Activated CD8-positive, alpha-beta memory T cell treated with anti-CD3 and anti-CD28 coated beads for 24 hours (primary cell): ENCODE measurements at places on chromosomes 7 and 10.

DNA sequence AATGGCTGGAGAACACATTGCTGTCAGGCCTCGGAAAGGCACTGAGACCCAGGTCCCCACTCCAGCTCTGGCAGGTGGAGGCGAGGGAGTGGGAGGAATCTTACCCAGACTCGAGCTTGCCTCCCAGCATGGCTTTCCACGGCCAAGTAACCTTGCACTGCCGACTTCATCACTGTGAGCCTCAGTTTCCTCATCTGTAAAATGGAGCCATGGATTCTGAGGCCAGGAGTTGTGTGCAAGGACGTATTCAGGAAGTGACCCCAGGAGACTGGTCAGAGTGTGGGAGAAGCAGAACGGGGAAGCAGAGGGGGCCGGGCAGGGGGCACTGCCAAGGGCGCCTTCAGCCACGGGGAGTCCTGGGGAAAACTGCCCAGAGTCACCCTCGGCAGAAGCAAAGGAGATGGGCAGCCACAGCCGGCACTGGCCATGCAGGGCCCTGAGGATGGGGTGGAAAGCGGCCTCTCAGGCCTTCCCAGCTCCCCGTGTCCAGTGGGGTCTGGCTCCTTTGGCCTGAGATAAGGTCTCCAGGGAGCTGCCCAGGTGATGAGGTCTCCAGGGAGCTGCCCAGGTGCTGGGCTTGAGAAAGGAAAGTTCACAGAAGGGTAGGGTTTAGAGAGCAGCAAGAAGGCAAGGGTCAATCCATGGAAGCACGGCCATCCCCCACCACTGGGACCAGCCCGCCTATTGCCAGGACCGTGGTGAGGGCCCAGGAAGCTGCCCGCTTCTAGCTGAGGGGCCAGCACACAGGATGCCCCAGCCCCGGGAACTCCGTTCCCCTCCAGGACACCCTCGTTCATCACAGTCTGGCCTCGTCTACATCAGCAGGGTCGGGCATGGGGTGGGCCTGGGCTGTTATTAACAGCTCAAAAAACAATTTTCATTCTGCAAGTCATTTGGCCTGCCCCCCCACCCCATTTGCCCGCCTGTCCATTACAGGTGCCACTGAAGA lies 34.3 kb upstream of the EN2 start:
- DNase-seq = no peak

DNA sequence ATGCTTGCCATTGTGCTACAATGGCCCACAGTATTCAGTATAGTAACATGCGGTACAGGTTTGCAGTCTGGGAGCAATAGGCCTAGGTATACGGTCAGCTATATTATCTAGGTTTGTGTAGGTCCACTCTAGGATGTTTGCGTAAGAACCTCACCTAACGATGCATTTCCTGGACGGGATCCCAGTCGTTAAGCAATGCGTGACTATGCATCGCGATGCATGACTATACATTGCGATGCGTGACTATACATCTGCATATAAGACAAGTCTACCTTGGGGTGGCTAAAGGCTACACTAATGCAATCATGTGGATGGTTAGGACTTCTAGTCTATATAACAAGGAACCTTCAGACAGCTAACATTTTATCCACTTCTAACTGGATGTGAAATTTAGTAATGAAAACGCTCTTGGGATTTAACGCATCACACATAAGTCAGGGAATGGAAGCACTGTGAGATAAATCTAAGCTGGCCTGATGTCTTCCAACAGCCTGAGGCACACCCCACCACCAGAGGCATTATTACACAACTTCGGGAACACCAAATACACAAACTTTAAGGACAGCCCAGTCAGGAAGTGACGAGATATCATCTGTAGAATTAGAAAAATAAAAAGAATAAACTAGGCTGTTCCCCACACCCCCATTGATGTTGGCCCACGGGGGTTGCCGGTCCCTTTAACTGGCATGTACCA lies 9.2 kb downstream of the GNA12 start:
- no peak for DNase-seq

GRCh38 chr10:83607959-83608745 lies 531.2 kb upstream of the GHITM start:
- no peak for DNase-seq

- DNase-seq = no peak
These were observed 2.8 kb downstream of the SMO start for GRCh38 chr7:129191272-129191671.

DNA sequence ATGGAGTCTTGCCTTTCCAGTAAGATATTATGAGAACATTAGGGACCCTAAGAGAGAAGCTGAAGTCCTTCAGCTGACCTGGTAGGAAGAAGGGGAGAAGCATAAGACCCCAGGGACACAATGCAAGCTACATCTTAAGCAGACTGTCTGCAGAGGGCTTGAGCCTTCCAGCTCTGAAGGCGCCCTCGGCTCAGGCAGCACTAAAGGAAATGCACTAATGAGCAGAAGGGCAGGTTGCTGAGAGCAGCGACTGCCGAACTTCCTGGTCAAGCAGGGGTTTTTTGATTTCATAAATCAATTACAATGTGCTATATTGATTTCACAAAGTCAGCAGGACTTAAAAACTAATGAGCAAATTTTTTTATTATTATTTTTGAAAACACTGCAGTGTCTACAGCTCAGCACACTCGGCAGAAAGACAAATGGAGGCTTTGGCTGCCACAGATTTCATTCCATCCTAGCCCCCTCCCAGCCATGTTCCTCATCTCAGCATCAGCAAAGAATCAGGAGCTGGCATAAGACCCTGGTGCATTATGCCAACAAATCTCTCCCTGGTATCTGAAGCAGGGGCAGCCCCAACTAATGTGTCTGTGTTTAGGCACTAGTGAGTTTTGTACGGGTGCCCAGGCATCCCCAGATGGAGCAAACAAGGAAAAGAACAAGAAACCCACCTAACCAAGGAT lies 57.1 kb downstream of the LRRTM3 start:
- no peak for DNase-seq

- no peak for DNase-seq
These were observed 105.8 kb downstream of the THSD7A start for GRCh38 chr7:11726001-11726793.

DNA sequence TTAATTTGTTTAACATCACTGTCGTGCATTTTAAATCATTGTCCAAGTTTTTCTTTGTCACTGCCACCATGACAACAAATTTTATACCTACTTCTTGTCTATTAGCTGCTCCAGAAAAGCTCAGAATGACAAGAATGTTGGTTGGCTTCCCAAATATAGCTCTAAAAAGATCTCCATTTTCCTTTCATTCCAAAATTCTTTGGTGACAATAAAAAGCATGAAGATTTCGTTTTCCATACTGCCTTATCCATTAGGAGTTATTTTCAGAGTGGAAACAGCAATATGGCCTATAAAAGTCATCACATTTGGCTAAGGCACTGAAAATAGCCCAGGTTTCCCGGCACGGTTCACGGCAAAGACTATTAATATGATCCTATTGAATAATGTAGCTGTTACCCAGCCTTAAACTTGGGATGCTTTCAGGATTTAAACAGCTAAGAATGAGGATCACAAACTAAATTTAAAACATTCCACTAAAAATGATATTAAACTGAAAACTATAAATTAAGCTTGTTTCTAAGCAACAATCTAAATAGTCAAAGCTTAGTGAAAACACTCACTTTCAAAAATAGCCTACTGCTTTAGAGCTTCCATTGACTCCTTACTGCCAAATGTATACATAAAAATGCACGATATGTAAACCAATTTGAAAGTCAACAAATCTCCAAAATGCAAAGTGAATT lies 2.7 kb downstream of the CTTNBP2 start:
- DNase-seq = no peak

GRCh38 chr10:50473756-50474155 lies 150.0 kb downstream of the SGMS1 start:
- DNase-seq = no peak

- DNase-seq = peak; percentile 97
These were observed at the start of gene YWHAG for GRCh38 chr7:76358481-76359110. Gene YWHAG, minus strand, starts transcription at chr7:76358991. Its CDS starts 183 bp downstream, at chr7:76358808.

DNA sequence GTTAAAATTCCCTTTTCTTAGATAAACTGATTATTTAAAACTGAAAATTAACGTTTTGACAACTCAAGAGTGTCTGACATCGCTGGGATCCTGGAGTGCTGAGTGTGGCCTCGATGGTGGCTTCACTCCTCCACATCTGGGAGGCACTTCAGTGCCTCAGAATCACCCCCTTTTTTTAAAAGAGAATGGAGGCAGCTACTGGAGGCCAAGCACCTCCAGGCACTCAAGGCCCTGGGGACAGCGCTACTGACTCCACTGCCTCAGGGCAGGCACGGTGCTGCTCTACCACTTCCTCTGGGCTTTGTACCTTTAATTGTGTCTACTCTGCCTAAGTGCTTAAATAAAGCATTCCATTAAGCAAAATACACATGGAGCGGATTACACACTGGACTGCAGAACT lies 27.2 kb upstream of the NCAPG2 start:
- DNase-seq = no peak

DNA sequence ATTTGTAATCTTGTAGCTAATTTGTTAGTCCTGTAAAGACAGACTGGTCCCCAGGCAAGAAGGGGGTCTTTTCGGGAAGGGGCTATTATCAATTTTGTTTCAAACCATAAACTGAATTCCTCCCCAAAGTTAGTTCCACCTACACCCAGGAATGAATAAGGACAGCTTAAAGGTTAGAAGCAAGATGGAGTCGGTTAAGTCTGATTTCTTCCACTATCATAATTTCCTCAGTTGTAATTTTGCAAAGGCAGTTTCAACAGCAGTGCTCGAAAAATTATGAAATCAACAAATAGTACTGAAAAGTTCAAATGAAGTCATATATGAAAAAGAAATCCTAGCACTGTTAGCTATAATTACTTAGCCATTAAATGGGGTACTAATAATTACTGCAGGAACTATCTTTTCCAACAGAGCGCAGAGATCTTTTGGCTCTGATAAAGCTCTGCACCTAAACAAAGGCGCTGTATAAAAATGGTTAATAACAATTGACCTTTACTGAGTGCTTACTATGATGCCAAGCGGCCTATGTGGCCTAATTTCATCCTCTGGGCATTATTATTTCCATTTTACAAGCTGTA lies 756 bp upstream of the SEC24C start:
- no peak for DNase-seq

DNA sequence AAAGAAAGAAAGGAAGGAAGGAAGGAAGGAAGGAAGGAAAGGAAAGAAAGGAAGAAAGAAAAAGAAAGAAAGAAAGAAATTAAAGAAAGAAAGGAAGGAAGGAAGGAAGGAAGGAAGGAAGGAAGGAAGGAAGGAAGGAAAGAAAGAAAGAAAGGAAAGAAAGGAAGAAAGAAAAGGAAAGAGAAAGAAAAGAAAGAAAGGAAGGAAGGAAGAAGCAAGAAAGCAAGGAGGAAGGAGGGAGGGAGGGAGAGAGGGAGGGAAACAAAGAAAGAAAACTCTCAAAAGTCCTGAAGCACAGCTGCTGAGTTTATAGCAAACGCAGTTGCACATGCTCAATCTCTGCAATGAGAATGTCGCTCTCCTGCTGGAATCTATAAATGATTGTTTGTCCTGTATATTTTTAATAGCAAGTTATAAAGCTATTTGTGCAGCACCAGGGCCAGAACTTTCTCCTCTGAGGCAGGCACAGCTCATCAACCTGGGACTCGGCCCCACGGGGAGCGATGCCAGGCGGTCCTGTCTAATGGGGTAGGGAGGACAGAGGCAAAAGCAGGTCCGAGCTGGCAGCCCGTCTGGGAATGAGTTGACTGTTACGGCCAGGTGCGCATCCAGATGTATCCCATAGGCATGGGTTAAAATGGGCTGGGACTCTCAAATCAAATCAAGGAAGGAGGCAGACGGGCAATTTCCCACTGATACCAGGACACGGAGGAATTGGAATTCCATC lies 118.0 kb upstream of the PFKP start:
- DNase-seq = no peak

GRCh38 chr10:104767745-104768144 lies 126.7 kb downstream of the SORCS3 start:
- DNase-seq = no peak

- no peak for DNase-seq
These were observed 122.7 kb upstream of the TMEM72 start for GRCh38 chr10:44788147-44789129.

- no peak for DNase-seq
These were observed 578.2 kb downstream of the PARD3 start for GRCh38 chr10:34236931-34237330.
